ENCODE measurements at places on chromosomes 12 and 14. TPM values are rescaled to one million over a fixed set of nuclear protein-coding genes. Genes with fewer than 3 reads are reported as not detected.
A peak's percentile ranks its signal among the peaks of the same experiment; 100 is the strongest.

The SMOC1 gene
- not detected for total RNA-seq

The RNFT2 gene
- total RNA-seq, result 0.49 TPM

The THTPA gene
- total RNA-seq, result 30.6 TPM

DNA sequence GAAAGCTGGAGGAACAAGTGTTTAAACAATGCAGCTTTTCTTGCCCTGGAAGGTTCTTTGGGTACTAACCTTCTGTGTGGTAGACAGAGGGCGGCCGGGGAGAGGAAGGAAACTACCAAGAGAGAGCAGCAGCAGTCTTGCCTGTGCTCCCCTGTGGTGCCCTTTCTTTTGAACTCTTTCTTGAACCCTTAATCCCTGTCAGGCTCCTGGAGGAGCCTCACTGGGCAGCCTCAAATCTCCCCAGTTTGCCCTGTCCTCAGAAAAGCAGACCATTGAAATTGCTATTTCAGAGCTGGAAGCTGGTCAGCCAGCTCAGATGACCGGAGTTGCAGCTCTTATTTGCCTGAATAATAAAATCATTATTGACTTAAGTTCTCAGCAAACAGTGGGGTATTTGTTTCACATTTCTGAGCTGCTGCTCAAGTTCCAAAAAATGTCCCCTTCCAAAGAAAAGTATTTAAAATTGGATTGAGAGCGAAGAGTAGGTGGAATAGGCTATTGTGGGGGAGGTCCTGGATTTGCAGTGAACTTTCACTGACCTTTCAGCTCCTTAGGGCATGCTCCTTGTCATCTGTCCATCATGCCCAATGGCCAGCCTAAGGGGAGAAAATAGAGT, 42.1 kb upstream of the RNASE3 start:
- H3K36me3 ChIP-seq, result no peaks in the 10 kb centered on the region
- no peaks in the 10 kb centered on the region for H3K27me3 ChIP-seq

DNA sequence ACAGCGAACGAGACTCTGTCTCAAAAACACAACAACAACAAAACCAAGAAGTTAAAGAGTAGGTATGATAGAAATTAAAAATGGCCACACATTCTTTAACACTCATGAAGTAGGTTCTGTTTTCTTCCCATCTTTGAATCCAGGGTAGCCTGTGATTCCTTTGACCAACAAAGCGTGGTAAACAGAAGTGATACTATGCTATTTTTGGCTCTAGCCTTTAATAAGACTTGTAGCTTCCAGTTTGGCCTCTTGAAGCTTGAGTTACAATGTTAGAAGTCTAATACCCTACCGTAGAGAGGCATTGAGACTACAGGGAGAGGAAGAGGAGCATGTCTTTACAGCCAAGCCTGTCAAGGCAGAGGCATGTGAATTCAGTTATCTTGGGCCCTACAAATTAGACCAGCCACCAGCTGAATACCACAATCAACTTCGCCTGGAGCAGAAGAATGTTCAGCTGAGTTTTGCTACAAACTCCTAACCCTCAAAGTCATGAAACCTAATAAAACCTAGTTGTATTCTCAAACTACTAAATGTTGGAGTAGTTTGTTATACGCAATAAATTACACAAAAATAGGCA, 4.9 kb upstream of the NEMF start:
- no peak overlapping the region for H3K4me3 ChIP-seq
- no peaks in the 10 kb centered on the region for H3K27me3 ChIP-seq
- peaks cover 3% of the 10 kb centered on the region for H3K4me1 ChIP-seq
- DNase-seq, result no peak

GRCh38 chr12:103840462-103840875, 565 bp downstream of the NT5DC3 start:
- no peak for DNase-seq
- peak overlapping the region; percentile 99 for H3K27ac ChIP-seq
- H3K27me3 ChIP-seq, result no peaks in the 10 kb centered on the region
- H3K4me3 ChIP-seq, result peak overlapping the region; percentile 97
- H3K4me1 ChIP-seq, result peaks cover 48% of the 10 kb centered on the region

The RPL10L gene
- total RNA-seq, result not detected

GRCh38 chr12:49876070-49876469, 27.6 kb downstream of the FAIM2 start:
- no peak for DNase-seq
- H3K27ac ChIP-seq, result no peak overlapping the region
- H3K4me3 ChIP-seq, result no peak overlapping the region
- H3K36me3 ChIP-seq, result no peaks in the 10 kb centered on the region
- H3K27me3 ChIP-seq, result no peaks in the 10 kb centered on the region

The TEAD4 gene
- 3.8 TPM for total RNA-seq

The RNASE7 gene
- not detected for total RNA-seq

- DNase-seq, result no peak
- H3K27ac ChIP-seq, result no peak overlapping the region
- H3K27me3 ChIP-seq, result no peaks in the 10 kb centered on the region
- H3K4me3 ChIP-seq, result no peak overlapping the region
These were observed 69.3 kb upstream of the IGF1 start for GRCh38 chr12:102549691-102550090.

The TAS2R20 gene
- total RNA-seq, result 2.6 TPM

GRCh38 chr12:89874146-89874545, 165.5 kb upstream of the ATP2B1 start:
- no peak overlapping the region for H3K27ac ChIP-seq
- no peak for DNase-seq
- H3K36me3 ChIP-seq, result no peaks in the 10 kb centered on the region
- H3K4me1 ChIP-seq, result no peaks in the 10 kb centered on the region
- no peaks in the 10 kb centered on the region for H3K27me3 ChIP-seq

The TAC3 gene
- 0.66 TPM for total RNA-seq

DNA sequence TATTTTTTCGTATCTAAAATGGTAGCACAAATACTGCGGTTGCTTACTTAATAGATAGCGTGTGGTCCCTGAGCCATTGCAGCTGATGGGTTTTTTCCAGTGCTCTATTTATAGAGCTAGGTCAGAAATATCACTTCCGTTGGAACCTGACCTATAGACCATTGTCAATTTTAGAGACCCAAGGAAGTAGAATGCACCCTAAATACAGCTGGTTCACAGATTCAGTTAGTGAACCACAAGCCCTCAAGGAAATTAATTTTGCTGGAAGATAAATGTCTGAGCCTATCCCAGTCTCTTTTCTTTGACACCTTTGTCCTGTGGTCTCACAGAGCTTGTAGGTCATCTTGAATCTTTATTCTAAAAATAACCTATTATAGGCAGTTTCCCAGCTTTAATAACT, 391.0 kb downstream of the ZFP36L1 start:
- no peaks in the 10 kb centered on the region for H3K27me3 ChIP-seq
- no peaks in the 10 kb centered on the region for H3K36me3 ChIP-seq
- H3K4me1 ChIP-seq, result peaks cover 68% of the 10 kb centered on the region
- H3K27ac ChIP-seq, result no peak overlapping the region
- no peak overlapping the region for H3K4me3 ChIP-seq

The PLEKHG7 gene
- total RNA-seq, result 0.41 TPM

GRCh38 chr12:132217800-132218526, 73.7 kb downstream of the NOC4L start:
- no peak for DNase-seq
- H3K27me3 ChIP-seq, result peaks cover 12% of the 10 kb centered on the region
- no peak overlapping the region for H3K4me3 ChIP-seq
- no peaks in the 10 kb centered on the region for H3K36me3 ChIP-seq

GRCh38 chr14:77098529-77099353, 683 bp downstream of the CIPC start:
- peak; percentile 91 for DNase-seq
- H3K4me1 ChIP-seq, result no peaks in the 10 kb centered on the region
- H3K36me3 ChIP-seq, result no peaks in the 10 kb centered on the region

GRCh38 chr12:48991247-48992050, 7.7 kb downstream of the DDN start:
- H3K36me3 ChIP-seq, result no peaks in the 10 kb centered on the region
- H3K4me3 ChIP-seq, result no peak overlapping the region
- peaks cover 17% of the 10 kb centered on the region for H3K27me3 ChIP-seq
- H3K27ac ChIP-seq, result no peak overlapping the region
- no peak for DNase-seq

All from sigmoid colon (tissue), 7 donors.